Central memory CD4-positive, alpha-beta T cell (primary cell): ENCODE measurements at places on chromosomes 5 and 9.

- DNase-seq, result no peak
These were observed 148.8 kb downstream of the MYO10 start for GRCh38 chr5:16787278-16787677.

GRCh38 chr9:136537896-136538598 lies 7.8 kb downstream of the NOTCH1 start:
- DNase-seq, result no peak

DNA sequence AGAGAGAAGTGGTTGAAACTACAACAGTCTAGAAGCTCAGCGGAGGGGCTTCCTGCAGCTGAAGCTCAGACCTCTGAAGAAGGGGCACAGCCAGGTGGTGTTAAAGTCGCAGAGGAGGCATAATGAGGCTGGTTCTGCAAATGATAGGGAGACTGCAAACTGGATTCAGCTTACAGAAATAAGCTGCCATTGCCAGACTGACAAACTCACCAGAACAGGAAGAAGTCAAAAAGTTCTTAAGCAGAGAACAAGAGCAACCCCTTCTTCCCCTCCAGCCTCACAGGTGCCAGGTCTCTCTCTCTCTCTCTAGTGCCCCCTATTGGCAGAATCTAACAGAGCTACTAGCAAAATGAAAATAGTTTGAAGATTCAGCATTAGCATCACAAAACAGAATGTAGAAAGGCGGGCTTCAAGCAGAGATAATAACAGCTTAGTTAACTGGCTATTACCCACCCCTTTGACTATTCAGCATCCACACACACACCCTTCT lies 76.7 kb downstream of the GRAMD2B start:
- peak; percentile 52 for DNase-seq

DNA sequence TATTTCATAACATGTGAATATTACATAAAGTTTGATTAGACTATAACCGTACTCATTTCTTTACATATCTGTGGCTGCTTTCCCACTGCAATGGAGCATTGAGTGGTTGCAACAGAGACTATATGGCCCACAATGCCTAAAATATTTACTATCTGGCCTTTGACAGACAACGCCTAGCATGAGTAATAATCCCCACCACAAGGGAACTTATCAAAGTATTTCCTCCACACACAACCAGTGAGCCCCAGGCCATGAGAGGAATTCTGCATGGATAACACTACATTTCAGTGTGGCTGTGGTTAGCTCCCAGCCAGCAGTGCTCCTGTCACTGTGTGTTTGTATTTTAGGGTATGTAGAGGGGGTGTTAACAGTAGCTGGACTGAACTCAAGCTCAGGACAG lies 54.8 kb downstream of the FAM81B start:
- DNase-seq, result no peak

- no peak for DNase-seq
These were observed 53.8 kb upstream of the NRARP start for GRCh38 chr9:137355761-137356365.

DNA sequence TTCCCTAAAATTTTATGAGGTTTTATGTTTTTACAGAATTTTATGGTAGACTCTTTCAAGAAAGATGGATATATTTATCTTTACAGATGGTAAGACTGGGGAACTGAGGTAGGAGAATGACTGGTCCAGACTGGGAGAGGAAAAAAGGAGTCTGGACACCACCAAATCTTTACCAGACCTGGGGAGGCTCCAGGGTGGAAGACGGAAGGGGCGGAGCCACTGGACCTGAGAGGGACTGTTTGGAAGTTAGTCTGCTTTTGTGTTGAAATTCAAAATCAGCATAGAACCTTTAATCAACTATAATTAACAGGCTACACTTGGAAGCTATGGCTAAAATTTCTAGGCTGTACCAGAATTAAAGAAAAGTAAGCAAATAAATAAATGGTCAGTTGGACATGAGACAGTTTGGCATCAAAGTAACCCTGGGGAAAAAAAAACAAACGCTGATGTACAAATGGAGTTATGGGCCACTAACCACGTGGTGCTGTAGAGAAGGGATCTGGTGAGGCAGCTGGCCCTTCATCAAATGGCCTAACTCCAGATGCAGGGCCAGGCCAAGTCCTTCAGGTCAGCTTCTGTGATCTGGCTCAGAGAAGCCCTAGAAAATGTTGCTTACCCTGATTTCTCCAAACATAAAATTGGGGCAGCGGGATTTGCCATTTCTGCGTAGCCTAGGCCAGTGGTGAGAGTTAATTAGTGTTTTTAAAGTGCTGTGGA lies 155.1 kb downstream of the ARSB start:
- DNase-seq, result no peak

DNA sequence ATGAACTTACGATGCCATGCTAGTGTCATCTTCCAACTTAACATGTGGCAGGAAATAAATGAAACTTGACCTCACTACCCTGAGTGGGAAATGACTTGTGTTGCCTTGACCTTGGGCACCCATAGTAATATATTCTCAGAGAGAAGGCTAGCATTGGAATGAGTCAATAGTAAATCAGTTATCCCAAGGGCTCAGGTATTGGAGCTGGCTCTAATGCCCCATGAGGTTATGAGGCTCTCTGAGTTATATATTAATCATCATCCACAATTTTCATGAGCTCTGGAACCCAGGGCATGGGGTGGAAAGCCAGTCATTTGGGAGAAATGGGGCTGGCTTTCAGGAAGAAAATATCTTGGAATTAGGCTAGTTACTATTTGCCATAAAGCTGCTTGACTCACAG lies 42.4 kb upstream of the SMIM32 start:
- DNase-seq, result no peak

- DNase-seq, result no peak
These were observed 45.6 kb upstream of the STXBP1 start for GRCh38 chr9:127566351-127567001.

DNA sequence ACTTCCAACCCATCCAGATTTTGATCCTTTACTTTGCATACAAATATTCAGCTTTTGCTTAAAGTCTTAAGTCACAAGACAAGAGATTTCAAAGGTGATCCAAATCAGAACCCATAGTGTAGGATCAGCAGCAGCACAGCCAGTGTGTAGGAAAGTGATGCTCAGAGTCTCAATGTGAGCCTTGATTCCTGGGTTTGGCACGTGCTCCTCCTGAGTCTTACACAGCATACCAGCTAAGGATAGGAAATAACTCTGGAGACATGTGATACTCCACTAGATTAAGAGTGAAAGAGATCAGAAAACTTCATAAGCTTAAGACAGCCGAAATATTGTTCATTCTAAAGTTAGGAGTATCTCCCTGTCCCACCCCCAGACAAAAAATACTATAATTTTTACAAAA lies 344.9 kb downstream of the SEMA5A start:
- DNase-seq, result no peak

DNA sequence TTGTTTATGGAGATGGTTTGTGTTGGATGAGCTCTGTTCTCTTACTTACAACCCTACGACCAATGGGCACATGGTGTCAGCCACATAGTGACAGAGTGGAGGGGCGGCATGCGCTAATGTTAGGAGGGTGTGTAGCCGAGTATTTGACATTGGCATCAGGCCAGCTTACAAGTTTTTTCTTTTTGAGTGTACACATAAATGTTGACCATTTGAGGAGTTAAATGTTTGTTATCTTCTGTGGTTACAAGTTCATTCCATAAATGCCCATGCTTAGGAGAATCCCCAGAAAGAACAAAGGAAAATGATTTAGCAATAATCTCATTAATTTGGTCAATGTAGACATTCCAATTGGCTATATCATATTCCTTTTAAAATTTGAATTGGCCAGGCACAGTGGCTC lies 180.1 kb upstream of the ELL2 start:
- DNase-seq, result no peak

DNA sequence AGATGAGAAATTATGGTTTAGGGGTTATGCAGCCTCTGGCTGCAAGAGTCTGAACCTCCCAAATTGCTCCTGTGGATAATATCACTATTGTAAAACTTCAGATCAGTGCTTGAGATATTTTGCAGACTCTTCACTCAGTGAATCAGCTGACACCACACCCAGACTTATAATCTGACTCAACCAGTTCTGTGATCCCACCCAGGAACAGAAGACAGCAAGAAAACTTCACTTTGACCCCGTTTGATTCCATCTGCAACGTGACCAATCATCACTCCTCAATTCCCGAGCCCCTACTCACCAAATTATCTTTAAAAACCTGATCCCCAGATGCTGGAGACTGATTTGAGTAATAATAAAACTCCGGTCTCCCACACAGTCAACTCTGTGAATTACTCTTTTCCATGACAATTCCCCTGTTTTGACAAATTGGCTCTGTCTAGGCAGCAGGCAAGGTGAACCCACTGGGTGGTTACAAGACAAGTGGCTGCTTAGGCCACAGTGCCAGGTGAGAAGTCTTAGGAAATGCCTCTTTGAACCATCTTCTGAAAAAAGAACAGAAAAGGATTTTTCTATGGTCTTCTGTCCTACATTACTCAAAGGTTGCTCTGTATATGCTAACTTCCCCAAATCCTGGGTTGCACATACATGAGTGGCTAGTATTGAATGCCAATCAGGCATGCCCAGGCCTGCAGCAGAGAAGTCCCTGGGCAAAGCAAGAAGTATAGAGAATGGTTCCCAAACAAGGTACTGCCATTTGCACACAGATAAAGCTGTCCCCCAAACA lies 588.0 kb downstream of the PRELID2 start:
- no peak for DNase-seq

DNA sequence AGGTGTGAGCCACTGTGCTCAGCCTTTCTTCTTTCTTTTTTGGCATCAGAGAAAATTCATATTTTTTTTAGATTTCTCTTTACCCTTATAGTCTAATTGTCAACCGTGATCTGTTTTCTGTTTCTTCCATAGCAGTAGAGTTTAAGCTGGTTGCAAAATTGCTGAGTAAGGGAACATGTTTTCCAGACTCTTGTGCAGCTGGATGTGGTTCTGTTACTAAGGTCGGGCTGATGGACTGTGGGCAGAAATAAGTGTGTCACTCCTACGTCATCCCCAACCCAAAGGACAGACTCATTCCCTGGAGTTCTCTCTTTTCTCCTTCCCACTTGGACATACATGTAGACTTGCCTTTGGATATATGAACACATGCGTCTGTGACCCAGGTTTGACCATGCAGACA lies 64.1 kb upstream of the GOLM1 start:
- DNase-seq, result no peak

GRCh38 chr5:61884252-61884855 lies 421.7 kb upstream of the KIF2A start:
- no peak for DNase-seq

- no peak for DNase-seq
These were observed 199.7 kb upstream of the TLE4 start for GRCh38 chr9:79371948-79372555.

DNA sequence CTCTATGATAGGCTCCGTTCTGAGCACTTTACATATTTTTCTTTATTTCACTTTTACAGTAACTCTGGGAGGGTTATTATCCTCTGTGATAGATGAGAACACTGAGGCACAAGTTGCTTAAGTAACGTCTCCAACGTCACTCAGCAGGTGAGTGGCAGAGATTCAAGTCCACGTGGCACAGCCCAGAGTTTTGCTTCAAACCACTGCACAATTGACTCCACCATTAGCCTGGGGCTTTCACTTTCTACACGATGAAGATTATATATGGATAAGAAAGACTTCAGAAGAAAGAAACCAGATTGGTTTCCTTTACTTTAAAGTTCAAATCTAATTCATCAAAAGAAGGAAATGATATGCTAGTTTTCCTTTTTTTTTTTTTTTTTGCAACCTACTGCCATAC lies 245.9 kb downstream of the SYK start:
- DNase-seq, result peak; percentile 59

- DNase-seq, result no peak
These were observed 80.6 kb downstream of the FEM1C start for GRCh38 chr5:115463983-115464382.

DNA sequence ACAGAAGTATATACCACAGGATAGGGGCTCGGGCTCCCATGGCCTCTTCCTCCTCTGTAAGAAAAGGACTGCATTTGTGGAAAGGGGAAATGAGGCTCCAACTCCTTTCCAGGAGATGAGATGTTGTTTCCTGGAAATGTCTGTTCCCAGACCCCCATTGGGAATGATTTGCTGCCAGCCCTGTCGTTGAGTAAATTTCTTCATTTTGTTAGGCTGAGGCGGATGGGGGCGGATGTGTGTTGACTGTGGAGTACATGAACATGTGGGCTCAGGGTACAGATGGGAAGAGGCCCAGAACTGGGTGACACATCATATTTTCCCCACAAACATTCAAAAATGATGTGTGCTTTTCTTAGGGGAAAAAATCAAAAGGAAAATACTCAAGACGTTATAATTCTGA lies 28.8 kb upstream of the TNFAIP8 start:
- DNase-seq, result no peak

DNA sequence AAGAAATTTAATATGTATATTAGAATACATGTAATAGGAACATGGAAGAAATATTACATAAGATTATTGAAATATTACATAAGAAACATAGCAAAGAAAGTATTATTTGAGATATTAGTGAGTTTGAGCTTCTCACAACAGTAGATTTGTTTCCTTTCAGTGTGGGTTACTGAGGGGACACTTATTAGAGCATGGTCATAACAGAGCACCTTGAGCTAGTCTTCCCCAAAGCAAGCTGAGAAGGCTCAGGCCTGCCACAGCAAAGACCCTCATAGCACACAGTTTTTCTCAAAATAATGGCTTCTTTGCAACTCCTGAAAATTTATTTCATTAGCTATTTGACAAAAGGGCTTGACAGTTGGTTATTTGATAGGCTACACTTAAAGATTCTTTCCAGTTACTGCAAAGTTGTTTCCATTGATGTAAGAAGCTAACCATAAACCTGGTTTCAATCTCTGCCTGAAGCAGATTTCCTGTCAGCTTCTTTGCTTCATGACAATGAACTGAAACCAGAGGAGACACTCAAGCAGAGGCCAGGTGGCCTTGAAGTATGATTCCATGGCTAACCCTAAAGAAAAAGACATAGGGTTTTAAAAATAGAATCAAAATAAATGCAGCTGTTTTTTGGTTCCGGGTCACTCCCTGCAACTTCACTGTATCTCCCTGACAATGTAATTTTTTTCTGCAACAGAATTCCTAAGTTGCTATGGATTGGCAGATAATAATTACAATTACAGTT lies 68.6 kb downstream of the ERMP1 start:
- DNase-seq, result no peak

DNA sequence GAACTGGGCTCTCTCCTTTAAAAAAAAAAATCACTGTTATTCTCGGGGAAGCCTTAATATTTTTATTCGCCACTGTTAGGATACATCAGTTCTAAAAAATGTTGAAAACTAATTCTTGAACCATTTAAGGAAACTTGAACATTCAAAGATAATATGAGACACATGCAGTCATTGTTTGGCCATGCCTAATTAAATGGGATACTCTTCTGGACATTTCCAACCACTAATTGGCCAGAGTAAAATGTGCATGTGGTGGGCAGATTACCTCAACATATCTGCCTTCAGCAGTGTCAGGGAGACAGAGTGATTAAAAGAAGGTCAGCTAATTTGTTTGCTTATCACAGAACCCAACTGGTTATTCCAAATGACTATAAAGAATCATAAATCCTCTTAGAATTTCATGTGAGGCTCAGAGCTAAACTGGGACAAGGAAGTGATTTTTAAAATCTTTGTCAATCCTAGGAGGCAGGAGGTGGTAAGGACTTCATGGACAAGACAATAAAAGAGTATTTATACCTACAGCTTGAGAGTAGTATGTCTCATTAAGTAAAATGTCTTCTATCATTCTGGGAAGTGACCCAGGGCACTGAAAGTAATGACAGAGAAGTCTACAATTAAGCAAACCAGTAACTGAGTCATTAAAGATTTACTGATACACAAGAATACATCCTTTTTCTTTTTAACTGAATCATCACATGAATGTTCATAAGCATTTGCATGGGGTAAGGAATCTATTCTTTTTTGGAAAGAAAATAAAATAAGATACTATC lies 242.9 kb upstream of the TRPM3 start:
- DNase-seq, result no peak
